ENCODE measurements at places on chromosomes 3 and 15.

DNA sequence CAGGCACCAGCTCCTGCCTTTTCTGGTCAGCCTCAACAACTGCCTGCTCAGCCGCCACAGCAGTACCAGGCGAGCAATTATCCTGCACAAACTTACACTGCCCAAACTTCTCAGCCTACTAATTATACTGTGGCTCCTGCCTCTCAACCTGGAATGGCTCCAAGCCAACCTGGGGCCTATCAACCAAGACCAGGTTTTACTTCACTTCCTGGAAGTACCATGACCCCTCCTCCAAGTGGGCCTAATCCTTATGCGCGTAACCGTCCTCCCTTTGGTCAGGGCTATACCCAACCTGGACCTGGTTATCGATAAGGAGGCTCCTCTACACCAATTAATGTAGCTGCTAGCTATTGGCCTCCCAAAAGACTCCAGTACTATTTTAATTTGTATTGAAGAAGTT lies 38.9 kb downstream of the TFG start:
- H3K27me3 ChIP-seq = no peaks in the 10 kb centered on the region
- ATAC-seq = no peak
- peaks cover 6% of the 10 kb centered on the region for H3K4me1 ChIP-seq
- H3K27ac ChIP-seq = peak overlapping the region; percentile 20
- H3K36me3 ChIP-seq = peaks cover 97% of the 10 kb centered on the region

DNA sequence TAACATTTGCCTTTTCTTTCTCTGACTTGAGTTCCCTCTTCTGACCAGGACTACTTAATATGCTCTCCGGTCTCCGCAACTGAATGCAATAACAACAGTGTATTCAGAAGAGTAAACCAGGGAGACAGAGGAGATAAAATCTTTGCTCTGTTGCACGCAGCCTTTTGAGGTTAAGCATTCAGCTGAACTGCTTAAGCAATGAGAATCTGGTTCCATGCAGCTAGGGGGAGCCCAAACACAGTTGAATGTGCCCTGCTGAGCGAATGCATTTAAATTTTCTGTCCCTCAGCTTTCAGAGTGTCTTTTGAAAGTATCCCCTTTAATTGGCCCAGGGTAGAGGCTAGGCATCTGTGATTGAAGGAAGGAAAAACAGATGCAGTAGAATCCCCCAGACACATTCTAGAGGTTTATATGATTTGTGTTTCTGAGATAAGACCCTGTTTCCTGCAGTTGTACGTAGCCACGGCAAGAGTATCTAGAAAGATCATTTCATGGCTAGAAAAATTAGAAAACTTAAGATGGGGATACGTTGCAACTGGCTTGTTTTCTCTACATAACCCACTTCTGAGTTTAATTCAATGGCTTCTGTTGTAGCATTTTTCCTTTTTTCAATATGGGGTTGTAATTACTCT lies 309.6 kb downstream of the TUSC7 start:
- no peaks in the 10 kb centered on the region for H3K36me3 ChIP-seq
- peak; percentile 37 for ATAC-seq
- no peak overlapping the region for H3K27ac ChIP-seq
- no peak overlapping the region for H3K4me3 ChIP-seq
- no peaks in the 10 kb centered on the region for H3K4me1 ChIP-seq
- peaks cover 9% of the 10 kb centered on the region for H3K27me3 ChIP-seq

- peak overlapping the region; percentile 70 for H3K4me3 ChIP-seq
- ATAC-seq = peak; percentile 93
- no peaks in the 10 kb centered on the region for H3K27me3 ChIP-seq
- H3K36me3 ChIP-seq = peaks cover 8% of the 10 kb centered on the region
- peak overlapping the region; percentile 88 for H3K27ac ChIP-seq
Observed at GRCh38 chr3:97871801-97872524, 50.2 kb downstream of the CRYBG3 start.

DNA sequence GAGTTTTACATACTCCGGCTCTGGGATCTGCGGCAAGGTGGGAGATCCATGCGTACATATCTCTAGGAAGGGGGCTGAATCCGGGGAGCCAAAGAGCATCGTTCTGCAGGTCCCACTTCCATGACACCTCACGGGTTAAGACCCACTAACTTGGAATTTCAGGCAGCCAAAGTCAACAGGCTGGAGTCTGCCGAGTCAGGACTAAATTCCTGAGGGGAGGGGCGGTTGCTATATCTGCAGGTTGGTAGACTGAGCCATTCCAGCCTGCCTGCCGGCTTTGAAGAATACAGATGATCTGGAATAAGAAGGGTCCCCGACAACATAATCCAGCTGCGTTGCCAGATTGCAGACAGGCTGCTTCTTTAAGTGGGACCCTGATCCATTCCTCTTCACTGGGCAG lies 65.4 kb upstream of the PEX5L start:
- no peak for ATAC-seq
- H3K27me3 ChIP-seq = no peaks in the 10 kb centered on the region
- H3K4me3 ChIP-seq = no peak overlapping the region
- H3K27ac ChIP-seq = no peak overlapping the region
- no peaks in the 10 kb centered on the region for H3K36me3 ChIP-seq

- no peaks in the 10 kb centered on the region for H3K36me3 ChIP-seq
- no peak for ATAC-seq
- H3K27me3 ChIP-seq = no peaks in the 10 kb centered on the region
- no peak overlapping the region for H3K4me3 ChIP-seq
- peaks cover 46% of the 10 kb centered on the region for H3K4me1 ChIP-seq
Observed at GRCh38 chr3:197798863-197799262, 7.8 kb downstream of the LRCH3 start.

DNA sequence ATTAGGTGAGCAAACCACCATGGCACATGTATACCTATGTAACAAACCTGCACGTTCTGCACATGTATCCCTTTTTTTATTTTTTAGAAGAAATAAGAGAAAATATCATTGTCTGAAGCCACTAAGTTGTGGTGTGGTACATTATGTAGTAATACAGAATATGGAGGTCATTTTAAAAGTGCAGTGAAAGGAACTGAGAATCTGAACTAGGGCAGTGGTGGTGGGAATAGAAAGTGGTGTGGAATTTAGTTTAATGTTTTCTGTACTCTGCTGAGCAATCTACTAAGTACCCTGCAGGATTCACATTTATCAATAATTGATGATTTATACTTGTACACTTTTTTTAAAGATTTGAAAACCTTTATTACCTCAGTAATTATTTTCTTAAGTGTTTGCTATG lies 283.5 kb downstream of the CHL1 start:
- H3K36me3 ChIP-seq = no peaks in the 10 kb centered on the region
- no peak overlapping the region for H3K27ac ChIP-seq
- no peak overlapping the region for H3K4me3 ChIP-seq
- H3K4me1 ChIP-seq = no peaks in the 10 kb centered on the region

DNA sequence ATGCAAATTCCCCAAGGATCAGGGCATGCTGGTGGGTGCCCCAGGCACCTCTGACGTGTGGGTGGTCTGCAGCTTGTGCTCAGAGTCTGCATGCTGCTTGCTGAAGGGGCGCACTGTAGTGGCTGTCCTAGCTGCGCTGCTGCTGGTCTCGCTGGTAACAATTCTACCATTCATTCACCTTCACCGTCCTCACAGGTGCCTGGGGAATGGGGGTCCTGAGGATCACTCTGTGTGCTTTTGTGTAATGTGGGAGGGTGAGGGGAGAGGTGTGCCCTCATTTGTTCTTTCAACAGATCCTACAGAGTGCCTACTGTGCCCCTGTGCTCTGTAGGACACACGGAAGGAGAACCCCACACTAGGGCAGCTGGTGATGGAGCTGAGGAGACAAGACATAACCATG lies 2.1 kb upstream of the ITGA11 start:
- H3K27ac ChIP-seq = no peak overlapping the region
- no peak overlapping the region for H3K4me3 ChIP-seq

Measured in activated T-helper 17 cell treated with anti-CD3 and anti-CD28 coated beads, Interleukin-2, amount 50 U/mL, for 72 hours (primary cell).